GM12864 (cell line): ENCODE measurements at places on chromosomes 7 and 10.

GRCh38 chr7:123209786-123210185 lies 10.0 kb upstream of the SLC13A1 start:
- DNase-seq, result no peak

GRCh38 chr7:24869572-24869971 lies 110.4 kb downstream of the OSBPL3 start:
- no peak for DNase-seq

DNA sequence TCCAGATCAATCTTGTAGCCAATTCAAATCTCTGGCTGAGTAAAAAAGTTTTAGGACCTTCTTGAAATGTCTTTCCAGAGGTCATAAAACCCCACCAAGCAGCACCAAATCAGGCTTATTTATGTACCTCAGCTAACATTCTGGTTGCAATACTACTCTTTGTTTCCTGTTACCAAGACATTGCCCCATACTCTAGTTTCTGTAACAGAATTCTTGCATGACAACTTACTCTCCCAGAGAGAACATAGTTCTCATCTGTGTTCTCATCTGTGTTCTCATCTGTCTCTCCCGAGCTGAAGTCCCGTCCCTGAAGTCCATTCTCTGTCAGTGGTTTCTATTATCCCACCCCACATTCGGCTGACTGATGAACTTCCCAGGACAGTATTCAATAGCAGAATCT lies 1285.1 kb downstream of the XPNPEP1 start:
- no peak for DNase-seq

DNA sequence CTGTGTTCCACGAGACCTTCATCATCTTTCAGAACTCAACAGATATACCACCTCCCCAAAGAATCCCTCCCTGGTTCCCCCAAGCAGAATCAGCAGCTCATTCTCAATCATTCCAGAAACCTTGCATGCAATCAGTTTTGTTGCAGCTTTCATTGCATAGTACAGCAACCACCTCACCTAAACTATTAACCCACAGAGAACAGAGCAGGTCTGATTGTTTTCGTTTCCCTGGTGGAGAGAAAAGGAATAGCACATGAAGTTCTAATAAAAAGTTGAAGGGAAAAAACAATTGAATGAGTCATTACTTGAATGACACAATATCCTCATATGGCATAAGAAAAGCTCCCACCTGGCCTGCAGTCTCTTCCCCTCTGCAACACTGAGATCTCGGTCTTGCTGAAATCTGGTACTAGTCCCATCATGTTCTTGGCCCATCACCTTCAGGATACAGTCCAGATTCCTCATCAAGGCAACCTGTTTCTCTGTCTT lies 147.1 kb upstream of the GDF10 start:
- DNase-seq, result no peak

DNA sequence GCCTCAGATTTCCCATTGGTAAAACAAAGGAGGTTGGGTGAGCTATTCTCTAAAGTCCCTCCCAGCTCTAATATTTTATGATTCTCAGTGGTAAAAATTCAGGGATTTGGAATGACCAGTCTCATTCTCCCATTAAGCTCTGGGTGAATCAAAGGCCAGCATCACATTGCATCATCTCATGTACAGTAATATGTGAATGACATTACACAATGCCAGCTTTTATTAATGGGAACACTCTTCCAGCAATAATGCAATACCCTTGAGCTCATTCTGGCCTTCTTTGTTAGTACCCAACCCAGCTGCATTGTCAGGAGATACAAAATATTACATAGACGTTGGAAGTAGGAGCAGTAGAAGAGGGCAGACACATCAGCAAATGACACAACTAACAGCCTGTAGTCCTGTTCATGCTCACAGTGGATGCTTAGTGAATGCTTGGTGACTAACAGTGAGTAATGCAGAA lies 100.0 kb upstream of the EGR2 start:
- DNase-seq, result no peak

- DNase-seq, result no peak
Observed at GRCh38 chr10:4347397-4347796, 478.6 kb upstream of the AKR1E2 start.

- DNase-seq, result no peak
Observed at GRCh38 chr7:351681-352480, 61.9 kb downstream of the FOXL3 start.

DNA sequence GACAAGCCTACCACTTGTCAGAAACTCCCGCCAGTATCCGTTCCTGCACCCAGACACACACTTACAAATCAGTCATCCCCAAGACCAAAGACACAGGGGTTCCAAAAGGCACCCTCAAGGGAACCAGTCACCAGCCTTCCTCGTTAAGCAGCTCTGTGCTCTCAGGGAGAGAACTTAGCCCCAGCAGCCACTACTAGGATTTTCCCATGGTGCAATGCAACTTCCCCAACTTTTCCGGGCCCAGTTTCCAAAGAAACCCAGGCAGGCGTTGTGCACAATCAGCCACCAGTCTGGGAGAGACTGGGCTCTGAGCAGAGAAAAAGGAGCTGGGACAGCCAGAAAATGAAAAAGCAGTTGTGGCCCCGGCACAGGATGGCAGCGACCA lies 1.2 kb downstream of the DLG5 start:
- DNase-seq, result no peak

DNA sequence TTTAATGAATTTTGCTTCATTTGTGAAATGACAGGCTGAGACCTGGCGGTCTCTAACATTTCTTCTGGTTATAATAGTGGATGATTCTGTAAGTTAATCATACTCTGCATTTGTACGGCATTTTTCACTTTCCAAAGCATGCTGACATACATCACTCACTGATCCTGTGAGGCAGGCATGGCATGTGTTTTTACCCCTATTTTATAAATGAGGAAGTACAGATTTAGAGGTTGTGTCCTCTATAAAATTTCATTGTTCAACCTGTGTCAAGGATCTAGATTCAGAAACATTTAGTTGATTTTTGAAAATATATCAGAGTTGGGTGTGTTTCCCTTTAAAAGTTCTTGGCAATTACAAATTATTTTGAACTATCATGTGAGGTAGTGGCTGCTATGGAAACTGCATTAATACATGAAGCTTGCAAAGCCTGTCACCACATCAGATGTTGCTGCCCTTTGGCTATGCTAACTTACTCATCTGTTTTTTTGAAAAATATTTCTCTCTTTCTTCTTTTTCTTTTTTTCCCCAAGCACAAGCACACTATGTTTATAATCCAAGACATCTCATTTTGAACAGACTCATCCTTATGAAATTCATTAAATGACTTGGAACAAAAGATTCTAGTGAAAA lies 172.7 kb downstream of the GNAI1 start:
- no peak for DNase-seq

DNA sequence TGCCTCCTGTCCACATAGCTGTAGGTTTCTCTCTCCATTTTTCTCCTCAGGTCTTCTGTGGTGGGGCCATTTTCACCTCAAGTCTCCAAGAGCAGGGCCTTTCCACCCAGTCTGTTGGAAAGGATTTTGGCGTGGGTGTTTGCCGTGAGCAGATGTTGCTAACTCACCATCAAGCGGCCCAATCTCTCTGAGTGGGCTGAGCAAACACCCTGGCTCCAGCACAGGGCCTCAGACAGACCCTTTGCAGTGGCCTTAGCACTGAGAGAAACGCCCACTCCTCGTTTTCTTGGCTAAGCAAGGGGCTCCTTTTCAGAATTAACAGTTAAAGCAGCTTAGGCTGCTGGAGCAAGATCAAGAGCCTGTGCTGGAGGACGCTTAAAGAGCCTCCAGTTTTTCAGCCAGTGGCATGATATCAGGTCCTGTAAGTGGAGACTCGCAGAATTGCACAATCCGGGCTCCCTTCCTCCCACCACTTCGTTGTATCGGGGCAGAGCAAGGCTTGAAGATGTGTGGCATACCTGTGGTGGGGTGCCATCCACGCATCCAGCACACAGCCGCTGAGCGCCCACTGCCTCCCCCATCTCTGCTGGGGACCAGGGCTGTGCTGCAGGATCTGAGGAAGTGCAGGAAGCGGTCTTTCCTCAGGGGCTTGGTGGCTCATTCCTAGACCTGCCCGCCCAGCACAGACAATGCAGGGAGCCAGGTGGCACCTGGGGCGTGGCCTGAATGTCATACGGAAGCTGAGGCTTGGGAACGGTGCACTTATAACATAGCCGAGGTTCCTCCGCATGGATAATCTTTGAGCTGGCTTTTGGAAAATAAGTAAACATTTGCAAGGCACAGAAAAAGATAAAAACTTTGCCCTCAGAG lies 142.7 kb downstream of the ADARB2 start:
- DNase-seq, result no peak
